ENCODE measurements at places on chromosomes 7 and 10.

GRCh38 chr10:15737656-15738055 is 17.9 kb upstream of the ITGA8 start:
- DNase-seq, result no peak

DNA sequence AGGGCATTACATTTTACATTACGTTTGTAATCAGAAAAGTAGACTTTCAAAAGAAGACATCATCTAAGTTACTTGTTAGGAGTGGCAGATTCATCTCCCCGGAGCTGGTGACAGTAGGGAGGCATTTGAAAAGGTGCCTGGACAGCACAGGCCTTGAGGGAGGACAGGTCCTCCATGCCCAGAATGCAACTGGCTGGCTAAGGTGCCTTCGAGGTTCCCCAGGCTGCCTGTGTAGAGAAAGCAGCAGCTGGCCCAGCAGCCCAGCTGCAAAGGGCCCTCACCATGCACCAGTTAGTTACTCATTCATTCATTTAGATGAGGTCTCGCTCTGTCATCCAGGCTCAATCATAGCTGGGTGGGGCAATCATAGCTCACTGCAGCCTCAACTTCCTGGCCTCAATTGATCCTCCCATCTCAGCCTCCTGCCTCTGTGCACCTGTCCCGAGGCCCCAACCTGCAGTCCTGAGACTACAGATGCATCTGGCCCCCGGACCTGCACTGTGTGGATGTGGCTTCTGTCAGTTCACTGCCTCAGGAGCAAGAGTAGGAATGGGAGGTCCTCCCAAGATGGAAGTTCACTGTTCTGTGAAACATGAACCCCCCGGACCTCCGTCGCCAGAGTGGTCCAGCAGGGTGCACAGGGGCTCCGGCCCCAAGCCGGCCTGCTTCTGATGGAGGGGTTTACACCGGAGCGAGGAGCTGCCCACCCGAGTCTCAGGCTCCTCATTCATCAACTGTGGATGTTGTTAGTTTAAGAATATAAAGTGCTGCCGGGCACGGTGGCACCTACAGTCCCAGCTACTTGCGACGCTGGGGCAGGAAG is 36.6 kb downstream of the PRKAG2 start:
- no peak for DNase-seq

DNA sequence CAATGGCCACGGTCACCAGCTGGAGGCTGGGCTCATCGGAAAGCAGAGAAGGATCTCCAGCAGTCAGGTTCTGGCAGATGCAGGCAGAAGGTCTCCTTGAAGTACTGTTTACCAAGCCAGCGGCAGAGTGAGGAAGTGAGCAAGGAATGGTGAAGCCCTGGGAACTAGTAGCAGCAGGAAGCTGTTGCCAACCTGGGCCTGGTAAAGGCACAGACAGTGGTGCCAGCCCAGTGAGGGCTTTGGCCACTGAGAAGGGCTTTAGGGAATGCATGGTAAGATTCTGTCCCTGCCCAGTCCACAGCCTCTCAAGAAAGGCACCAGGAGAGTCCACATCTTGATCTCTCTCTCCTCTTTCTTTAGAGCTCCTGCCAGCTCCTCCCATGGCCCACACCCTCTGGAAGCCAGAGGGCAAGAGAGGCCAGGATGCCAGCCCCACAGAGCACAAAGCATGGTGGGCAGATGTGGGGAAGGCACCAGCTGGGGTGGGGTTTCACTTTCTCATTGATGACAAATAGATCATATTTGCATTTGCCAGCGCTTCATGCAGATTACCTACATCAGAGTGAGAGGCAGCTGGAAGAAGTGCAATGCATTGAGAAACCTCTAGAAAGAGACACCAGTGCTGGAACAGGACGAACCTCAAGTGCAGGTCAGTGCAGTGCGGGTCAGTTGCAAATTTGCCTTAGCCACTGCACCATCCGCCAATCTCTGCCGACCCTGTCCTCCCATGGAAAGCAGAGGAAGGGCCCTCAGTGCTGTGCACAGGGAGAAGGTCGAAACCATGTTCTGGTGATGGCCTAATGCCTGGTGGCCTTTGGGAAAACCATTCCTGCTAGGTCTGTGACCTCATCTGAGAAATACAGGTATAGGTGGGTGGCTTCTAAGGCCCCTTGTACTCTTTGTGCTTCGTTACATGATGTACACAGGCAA is 667.8 kb upstream of the MKI67 start:
- DNase-seq, result no peak

- no peak for DNase-seq
These were observed 149.4 kb downstream of the LYZL1 start for GRCh38 chr10:29438271-29438670.

DNA sequence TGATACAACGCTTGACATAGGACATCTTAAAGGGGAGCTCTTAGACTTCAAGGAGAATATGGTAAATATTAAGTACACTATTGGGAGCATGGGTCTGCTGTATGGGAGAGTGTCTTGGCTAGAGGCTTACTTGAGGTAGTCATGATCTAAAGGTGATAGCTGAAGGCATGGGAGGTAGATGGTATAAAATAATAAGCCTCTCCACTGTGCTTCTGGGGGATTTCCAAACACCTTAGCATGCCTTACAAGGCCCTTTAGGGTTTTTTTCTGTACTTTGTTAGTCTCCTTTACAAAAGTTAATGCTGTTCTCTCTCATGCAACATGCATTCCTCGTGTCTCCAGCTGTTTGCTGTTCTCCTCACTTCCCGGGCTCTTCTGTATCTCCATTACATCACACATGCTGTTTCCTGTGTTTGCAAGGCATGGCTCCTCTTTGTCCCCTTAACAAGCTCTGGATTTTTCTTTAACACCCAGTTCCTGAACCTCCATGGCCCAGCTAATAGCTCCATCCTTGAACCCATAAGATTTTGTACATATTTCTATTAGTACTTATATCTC is 449.7 kb downstream of the AUTS2 start:
- no peak for DNase-seq

- no peak for DNase-seq
These were observed 23.8 kb downstream of the FGFBP3 start for GRCh38 chr10:91885362-91886079.

- DNase-seq, result no peak
These were observed 56.2 kb upstream of the ETV1 start for GRCh38 chr7:14045651-14046050.

DNA sequence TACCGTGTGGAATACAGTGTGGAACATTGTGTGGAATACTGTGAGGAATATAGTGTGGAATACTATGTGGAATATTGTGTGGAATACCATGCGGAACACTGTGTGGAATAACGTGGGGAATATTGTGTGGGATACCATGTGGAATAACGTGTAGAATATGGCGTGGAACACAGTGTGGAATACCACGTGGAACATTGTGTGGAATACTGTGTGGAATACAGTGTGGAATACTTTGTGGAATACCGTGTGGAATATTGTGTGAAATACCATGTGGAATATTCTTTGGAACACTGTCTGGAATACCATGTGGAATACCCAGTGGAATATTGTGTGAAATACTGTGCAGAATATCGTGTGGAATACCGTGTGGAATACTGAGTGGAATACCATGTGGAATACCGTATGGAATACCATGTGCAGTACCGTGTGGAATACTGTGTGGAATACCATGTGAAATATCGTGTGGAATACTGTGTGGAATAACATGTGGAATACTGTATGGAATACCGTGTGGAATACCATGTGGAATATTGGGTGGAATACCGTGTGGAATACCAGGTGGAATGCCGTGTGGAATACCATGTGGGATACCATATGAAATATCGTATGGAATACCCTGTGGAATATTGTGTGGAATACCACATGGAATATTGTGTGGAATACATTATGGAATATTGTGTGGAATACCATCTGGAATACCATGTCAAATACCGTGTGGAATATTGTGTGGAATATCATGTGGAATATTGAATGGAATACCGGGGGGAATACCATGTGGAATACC is 133.1 kb upstream of the CHST15 start:
- no peak for DNase-seq

- no peak for DNase-seq
These were observed 1314.2 kb upstream of the LRRTM3 start for GRCh38 chr10:65611592-65611991.

DNA sequence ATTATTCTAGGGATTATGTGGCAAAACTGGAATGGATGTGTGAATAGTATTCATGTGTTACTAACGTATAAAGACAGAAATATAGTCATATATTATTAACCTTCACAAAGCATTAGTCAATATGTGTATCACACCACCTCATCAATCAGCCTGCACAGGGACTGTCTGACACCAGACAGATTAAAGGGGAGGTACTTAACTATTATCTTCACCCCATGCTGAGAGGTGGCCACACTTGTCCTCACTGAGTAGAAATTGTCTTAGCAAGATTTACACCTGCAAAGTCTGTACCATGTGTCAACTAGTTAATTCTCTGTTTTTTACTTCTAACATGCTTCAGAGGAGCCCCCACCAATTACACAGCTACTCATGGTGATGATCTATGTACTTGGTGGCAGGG is 146.3 kb upstream of the LRGUK start:
- no peak for DNase-seq

- DNase-seq, result no peak
These were observed at the start of gene ADAMTS14 for GRCh38 chr10:70672165-70673042. TSS of gene ADAMTS14 (plus strand) at chr10:70672506. CDS start at chr10:70672803, 297 bp downstream.

DNA sequence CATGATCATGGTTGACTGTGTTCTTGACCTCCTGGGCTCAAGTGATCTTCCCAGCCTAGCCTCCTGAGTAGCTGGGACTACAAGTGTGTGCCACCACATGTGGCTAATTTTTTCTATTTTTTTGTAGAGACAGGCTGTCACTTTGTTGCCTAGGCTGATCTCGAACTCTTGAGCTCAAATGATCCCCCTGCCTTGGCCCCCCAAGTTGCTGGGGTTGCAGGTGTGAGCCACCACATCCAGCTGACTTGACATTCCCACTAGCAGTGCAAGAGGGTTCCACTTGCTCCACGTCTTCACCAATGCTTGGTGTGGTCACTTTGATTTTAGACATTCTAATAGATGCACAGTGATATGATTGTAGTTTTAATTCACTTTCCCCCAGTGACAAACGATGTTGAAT is 25.1 kb downstream of the CYP26A1 start:
- no peak for DNase-seq

DNA sequence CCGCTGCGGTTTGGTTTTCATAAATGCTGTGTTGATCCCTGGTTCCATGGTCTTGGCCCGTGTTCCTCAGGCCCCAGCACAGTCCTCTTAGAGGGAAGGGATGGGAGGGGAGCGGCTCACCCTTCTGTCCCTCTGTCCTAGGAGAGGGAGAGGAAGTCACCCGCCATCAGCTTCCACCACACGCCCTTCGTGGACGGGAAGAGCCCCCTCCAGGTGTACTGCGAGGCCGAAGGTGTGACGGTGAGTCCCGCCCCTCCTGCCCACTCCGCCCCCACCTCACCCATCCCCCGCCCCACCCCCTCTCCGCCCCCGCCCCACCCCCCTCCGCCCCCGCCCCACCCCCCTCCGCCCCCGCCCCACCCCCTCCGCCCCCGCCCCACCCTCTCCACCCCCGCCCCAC is 37.5 kb upstream of the DPYSL4 start:
- DNase-seq, result no peak

GRCh38 chr10:106793617-106794016 is 370.9 kb downstream of the SORCS1 start:
- no peak for DNase-seq

Measured in stimulated activated CD4-positive, alpha-beta T cell treated with anti-CD3 and anti-CD28 coated beads, Interleukin-12 subunit alpha, Interleukin-12 subunit beta, amount 100 ng/mL, for 48 hours (primary cell).